Stimulated activated CD4-positive, alpha-beta T cell treated with anti-CD3 and anti-CD28 coated beads, TNF-alpha, amount 100 ng/mL, for 4 hours (primary cell): ENCODE measurements at places on chromosomes 16 and 17.

- DNase-seq: no peak
Measured at GRCh38 chr17:34384822-34385605, 22.0 kb upstream of the CCL1 start.

GRCh38 chr17:76848670-76849069, 19.5 kb upstream of the MGAT5B start:
- no peak for DNase-seq

DNA sequence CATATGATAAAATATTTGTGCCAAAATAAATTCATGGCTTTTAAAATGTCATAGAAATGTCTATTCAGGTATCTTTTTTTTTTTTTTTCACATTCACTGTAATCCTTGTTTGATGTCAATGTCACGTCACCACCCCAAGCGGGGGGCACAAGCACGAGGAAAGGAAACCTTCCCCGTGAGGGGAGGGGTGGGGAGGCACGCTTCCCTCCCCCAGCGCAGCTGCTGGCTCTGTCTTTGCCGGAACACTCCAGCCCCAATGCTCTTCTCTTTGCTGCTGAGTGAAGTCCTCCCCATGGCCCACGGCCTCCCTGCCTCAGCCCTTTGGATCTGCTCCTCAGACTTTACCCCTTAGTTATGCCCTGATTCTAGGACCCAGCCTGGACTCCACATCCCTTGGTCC, 1.5 kb downstream of the SLC35G3 start:
- no peak for DNase-seq

DNA sequence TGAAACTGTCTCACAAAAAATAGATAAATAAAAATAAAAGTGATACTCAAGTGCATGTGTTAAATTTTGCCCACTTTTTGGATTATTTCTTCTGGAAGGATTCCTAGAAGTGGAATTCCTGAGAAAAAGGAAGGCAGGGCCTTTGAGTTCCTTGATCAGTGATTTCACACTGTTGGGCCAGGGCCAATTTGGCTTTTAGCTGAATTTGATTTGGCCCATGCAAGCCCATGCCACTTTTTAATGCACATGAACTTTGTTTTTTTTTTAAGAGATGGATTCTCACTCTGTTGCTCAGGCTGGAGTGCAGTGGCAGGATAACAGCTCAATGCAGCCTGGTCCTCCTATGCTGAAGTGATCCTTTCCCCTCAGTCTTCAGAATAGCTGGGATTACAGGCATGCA, 96.3 kb downstream of the TNFRSF13B start:
- no peak for DNase-seq

DNA sequence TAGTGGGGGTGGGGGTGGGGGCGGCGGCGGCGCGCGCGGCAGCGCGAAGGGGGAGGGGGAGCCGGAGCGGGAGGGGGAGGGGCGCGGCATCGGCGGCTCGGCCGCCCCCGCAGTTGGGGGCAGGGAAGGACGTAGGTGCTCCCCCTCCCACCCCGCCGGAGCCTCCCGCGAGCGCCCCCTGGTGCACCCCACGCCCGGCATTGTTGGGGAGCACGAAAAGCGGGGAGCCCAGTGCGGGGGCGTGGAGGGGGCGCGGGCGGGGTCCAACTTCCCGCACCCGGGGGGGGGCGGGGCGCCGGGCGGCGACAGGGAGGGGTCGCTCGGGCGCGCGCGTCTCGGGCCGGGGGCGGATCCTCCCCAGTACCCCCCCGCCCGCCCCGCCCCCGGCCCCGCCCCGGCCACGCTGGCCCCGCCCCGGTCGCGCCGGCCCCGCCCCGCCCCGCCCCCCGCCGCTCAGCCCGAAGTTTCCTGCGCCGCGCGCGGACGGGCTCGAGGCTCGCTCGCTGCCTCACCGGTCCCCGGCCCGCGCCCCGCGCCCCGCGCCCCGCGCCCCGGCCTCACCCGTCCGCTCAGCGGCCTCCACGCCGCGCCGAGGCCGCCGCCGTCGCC, at the start of gene CACNA1H:
Gene CACNA1H (plus strand): TSS at position 456 of the 609 bp plus-strand sequence. CDS start 632 bp downstream, outside the sequence.
- DNase-seq: peak; percentile 67

GRCh38 chr16:87575027-87575804, 27.1 kb upstream of the JPH3 start:
- DNase-seq: no peak
